Thoracic aorta endothelial cell (primary cell): ENCODE measurements at places on chromosomes 1 and 21. TPM values are rescaled to one million over a fixed set of nuclear protein-coding genes. Genes with fewer than 3 reads are reported as not detected.

TMEM52 gene
- total RNA-seq: 0.66 and 1.7 TPM in 2 replicates

UBL4B gene
- not detected in 2 replicates for total RNA-seq

SYT6 gene
- total RNA-seq: not detected in 2 replicates

HOOK1 gene
- under 0.01 TPM in 1 of 2 replicates, not detected in the other for total RNA-seq

PHTF1 gene
- total RNA-seq: 62.2 and 72.9 TPM in 2 replicates

PGLYRP3 gene
- not detected in 2 replicates for total RNA-seq

NOTCH2 gene
- 62.8 and 71.2 TPM in 2 replicates for total RNA-seq

FCRLA gene
- not detected in 2 replicates for total RNA-seq

CFHR5 gene
- total RNA-seq: not detected in 2 replicates

GPR161 gene
- total RNA-seq: 15.3 and 19.8 TPM in 2 replicates

COL16A1 gene
- total RNA-seq: 0.43 and 0.93 TPM in 2 replicates

KPRP gene
- total RNA-seq: not detected in 2 replicates

PRRX1 gene
- total RNA-seq: 4.4 and 11.6 TPM in 2 replicates

SLC44A3 gene
- total RNA-seq: 0.14 and 1.1 TPM in 2 replicates

EXO1 gene
- total RNA-seq: 26.9 and 27.2 TPM in 2 replicates
